Activated T-helper 1 cell treated with anti-CD3 and anti-CD28 coated beads, Interleukin-12 subunit alpha, Interleukin-12 subunit beta, Interleukin-2, Interleukin-4 antibody, amounts not matched to agents 30 ng/mL and 10 ng/mL and 1 ng/mL, durations not matched to agents 14 hours and 24 hours and 36 hours (primary cell): ENCODE measurements at places on chromosomes 16 and 17. TPM values are rescaled to one million over a fixed set of nuclear protein-coding genes. Genes with fewer than 3 reads are reported as not detected.
A peak's percentile ranks its signal among the peaks of the same experiment; 100 is the strongest.

GRCh38 chr16:81696961-81697615 lies 82.0 kb upstream of the PLCG2 start:
- no peaks in the 10 kb centered on the region for H3K27me3 ChIP-seq
- peaks cover 17% of the 10 kb centered on the region for H3K36me3 ChIP-seq
- no peak overlapping the region for H3K4me3 ChIP-seq
- peaks cover 13% of the 10 kb centered on the region for H3K4me1 ChIP-seq
- DNase-seq = peak; percentile 37

PLLP gene
- total RNA-seq = 0.26 TPM in 1 of 2 replicates, not detected in the other

DNA sequence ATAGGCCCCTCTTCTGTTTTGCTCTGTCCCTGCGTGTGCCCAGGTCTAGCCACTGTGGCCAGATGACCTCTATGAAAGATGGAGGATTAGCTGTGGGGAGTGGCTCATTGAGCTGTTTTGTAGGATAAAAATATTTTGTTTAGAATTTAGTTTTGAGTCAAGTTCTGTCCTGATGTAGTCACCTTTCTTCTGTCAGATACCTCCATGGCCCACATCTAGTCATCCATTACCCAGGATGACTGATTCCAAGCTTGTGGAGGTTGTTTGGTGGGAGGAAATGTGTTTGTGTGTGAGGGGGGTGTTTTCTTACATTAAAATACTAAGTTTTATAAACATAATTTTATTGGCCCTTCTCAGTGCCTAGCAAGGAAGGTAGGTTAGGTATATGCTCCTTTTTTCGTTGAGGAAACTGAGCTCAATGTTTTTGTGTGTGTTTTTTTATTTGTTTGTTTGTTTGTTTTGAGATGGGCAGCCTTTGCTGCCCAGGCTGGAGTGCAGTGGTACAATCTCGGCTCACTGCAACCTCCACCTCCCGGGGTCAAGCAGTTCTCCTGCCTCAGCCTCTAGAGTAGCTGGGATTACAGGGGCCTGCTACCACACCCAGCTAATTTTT lies 16.3 kb downstream of the SNX11 start:
- H3K36me3 ChIP-seq = peaks cover 25% of the 10 kb centered on the region
- DNase-seq = no peak
- H3K27me3 ChIP-seq = no peaks in the 10 kb centered on the region

IGFBP4 gene
- total RNA-seq = 83.9 and 84.3 TPM in 2 replicates

- H3K4me1 ChIP-seq = peaks cover 31% of the 10 kb centered on the region
- DNase-seq = no peak
- no peak overlapping the region for H3K4me3 ChIP-seq
These were observed 5.7 kb upstream of the PHAF1 start for GRCh38 chr16:67104061-67104460.

NOXO1 gene
- total RNA-seq = 0.24 TPM in 1 of 2 replicates, not detected in the other

DNA sequence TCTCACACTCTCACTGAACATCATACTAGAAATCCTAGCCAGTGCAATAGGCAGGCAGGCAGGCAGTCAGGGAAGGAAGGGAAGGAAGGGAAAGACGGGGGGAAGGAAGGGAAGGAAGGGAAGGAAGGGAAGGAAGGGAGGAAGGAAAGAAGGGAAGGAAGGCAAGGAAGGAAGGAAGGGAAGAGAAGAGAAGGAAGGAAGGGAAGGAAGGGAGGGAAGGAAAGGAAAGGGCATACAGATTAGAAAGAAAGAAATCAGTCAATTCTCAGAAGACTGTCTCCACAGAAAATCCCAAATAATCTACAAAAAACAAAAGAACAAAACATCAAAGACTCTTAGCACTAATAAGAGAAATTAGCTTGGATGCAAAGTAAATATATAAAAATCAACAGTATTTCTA lies 93.9 kb downstream of the CPPED1 start:
- DNase-seq = no peak
- H3K36me3 ChIP-seq = no peaks in the 10 kb centered on the region
- H3K4me1 ChIP-seq = no peaks in the 10 kb centered on the region
- H3K4me3 ChIP-seq = no peak overlapping the region
